ENCODE measurements at places on chromosomes 4 and X.

GRCh38 chr4:7161721-7162214 is 30.6 kb upstream of the SORCS2 start:
- peak; percentile 48 for DNase-seq

DNA sequence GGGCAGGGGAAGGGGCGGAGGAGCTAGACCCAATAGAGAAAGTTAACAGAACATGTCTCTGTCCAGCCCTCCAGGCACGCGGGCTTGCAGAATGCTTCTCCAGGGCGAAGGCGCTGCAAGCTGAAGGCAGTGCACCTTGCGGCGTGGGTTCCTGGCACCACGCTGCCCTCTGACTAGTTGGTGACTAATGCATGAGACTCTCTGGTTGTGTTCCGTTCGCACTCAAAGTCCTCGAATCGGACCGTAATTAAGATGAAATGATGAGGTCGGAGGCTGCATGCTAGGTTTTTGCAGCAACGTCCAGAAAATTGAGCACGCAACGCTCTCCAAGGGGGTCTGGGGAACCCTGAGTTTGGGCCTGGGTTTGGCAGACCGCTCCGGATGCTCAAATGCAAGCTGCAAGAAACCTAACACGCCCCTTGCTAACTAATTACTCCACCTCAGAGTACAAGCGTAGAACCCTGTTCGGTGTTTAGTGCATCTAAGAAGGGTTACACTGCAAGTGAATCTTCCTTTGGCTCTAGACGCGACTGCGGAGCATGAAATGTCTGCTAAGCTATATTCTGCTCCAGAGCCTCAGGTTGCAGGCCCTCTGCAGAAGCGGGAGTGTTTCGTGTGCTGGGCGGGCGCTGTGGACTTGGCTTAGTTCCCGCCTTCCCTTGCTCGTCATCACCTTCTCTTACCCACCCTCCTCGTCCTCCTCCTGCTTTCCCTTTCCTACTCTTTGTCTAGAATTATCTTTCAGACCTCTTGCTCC is 57.1 kb upstream of the NKAP start:
- no peak for DNase-seq

DNA sequence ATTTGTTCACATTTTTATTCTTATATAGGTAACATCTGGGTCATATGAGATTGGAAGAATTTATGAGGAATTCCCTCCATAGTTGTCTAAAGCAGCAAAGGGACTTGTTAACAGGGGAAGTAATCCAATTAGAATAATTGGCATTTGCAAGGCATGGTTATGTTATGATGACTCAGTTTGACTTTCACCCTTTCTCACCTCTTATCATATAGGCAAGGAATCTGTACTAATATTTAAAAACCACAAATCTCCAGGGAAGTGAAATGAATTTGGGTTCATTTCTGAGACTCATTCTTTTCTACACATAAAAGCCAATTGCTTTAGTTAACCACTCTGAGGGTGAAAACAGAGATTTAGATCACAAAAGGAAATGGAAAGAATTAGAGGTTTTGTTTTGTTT is 281.5 kb upstream of the DKK2 start:
- DNase-seq = no peak

GRCh38 chrX:96576368-96576767 is 108.3 kb upstream of the DIAPH2 start:
- DNase-seq = no peak

GRCh38 chr4:56871371-56871866 is 36.3 kb upstream of the REST start:
- DNase-seq = no peak

- DNase-seq = no peak
Observed at GRCh38 chr4:24515698-24516097, 68.7 kb downstream of the DHX15 start.

- DNase-seq = no peak
Observed at GRCh38 chr4:181909368-181909767, 333.8 kb upstream of the TENM3 start.

GRCh38 chr4:40461879-40462278 is 126.7 kb downstream of the CHRNA9 start:
- DNase-seq = no peak

DNA sequence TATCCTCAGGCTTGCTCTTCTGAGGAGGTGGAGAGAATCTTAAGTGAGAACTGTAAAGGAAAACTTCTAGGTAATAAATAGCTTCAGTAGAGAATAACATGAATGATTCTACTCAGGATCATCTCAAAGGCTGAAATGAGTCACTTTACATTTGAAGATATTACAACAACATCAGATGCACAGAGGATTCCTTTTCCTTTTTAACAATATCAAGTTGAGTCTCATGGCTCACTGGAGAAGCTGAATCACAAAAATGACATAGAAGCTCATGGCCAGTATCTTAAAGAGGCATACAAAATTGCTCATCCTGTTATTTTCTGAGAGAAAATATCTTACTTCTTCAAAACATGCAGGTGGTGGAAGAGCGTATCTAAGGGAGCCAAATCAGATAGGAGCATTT is 72.5 kb upstream of the EMCN start:
- DNase-seq = no peak

DNA sequence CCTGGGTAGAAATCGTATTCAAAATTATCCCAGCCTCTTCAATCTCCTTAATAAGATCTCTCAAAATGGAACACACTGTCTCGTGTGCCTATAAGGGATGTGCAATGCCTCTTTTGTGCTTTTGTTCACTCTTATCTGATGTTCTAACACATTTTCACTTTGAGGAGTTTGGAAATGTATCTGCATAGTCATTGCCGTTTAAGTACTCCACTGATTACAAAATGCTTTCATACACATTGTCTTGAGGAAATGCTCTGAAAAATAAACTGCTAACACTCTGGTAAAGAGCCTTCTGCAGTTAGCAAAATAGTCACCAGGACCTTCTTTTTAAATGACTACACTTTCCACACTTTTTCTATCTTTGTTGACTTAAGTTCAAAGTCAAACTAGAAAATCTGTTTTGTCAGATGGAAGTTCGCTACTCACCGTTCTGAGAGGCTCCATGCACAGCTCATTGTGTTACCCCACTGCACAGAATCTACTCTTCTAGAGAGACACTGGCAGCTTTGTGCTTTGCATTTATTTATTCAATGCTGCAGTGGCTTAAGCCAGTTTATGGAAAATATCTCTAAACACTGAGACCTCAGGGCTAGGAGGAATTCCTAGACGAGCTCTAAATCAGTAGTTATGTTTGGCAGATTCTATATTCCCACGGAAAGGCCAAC is 159.0 kb downstream of the CHIC2 start:
- DNase-seq = no peak

DNA sequence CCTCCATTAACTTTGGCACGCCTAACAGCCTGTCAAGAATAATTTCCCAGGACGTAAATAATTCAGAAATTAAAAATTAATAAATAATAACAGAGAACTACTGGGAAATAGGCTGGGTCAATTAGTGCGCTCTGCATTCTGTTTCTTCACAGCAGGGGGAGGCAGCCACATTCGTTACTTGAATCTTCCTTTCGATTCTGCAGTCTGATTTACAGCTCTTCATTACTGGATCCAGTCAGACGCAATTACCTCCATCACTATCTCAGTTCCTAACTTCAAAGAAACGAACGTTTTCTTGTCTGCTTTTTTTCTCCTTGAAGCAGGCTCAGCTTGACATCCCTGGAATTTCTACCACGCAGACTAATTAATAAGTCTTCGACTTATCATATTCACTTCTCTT is 9.0 kb upstream of the RPL34 start:
- DNase-seq = no peak

DNA sequence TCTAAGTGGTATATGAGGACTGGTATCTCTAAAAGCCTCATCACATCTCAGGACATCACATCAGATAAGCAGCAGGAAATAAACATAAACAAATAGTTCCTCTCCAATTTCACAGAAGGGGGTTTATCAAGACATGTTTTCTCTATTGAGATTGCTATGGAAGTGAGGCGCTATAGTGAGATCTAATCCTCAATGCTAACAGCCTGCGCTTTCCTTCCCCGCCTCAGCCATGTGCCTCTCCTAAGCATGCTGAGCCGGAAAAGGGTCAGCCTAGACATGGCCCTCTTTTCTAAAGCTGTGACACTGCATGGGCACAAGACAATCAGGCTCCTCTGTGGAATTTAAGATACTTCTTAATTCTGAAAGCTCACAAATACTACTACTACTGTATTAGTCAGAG is 286.1 kb downstream of the INPP4B start:
- DNase-seq = no peak

- no peak for DNase-seq
Observed at GRCh38 chrX:153761863-153762262, 2.2 kb upstream of the PLXNB3 start.

DNA sequence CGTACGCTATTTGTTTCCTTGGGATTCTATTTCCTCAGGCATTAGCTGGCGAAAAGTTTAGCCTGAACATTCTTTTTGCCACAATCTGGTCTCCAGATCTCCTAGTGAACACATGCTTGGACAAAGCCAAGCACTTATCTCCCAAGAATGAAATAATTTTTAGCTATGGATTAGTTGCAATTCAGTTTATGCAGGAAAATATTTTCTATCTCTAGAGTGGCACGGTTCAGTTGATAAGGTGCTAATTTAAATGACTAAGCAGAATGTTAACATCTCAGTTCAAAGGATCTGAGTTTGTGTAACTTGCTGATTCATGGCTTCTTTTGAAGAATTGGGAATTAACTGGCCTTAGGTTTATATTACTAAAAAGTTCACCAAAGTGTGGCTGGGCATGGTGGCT is 58.1 kb upstream of the JADE1 start:
- no peak for DNase-seq

- DNase-seq = no peak
Observed at GRCh38 chr4:55636656-55636999, 530 bp upstream of the NMU start.

DNA sequence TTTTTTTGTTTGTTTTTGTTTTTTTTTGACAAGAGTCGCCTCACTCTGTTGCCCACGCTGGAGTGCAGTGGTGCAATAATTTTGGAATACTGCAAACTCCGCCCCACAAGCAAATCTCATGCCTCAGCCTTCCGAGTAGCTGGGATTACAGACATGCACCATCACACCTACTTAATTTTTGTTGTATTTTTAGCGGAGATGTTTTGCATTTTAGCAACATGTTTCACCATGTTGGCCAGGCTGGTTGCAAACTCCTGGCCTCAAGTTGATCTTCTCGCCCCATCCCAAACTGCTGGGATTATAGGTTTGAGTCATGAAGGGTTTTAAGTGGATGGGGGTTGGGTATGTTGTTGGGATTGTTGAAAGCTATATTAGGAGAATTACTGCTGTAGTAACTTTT is 270.9 kb upstream of the LCORL start:
- no peak for DNase-seq

DNA sequence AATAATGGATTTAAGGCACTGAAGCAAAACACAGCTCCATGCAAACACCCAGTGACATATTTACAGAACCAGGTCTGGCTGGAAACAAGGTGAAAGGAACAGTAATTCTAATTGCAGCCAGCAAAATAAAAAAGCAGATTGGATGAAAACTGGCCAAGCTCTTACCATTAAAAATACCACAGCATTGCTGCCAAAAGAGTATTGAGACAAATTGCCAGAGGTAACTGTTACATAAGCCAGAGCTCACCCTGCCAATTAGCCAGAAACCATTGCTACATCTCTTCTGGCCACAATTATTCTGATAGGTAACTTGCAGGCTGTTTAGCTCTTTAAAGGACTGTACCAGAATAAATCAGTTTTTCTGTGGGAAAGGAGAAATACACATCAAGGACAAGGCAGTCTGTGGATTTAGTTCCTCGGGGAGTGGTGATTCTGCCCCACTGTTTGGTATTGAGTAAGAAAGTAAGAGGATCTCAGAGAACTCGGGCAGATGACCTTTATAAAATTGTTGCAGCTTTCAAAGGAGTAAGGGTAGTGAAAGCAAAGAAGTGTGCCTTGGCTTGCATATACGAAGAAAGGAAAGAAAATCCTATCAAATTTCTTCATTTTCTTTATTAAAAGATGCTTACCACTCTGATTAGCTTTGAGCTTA is 369.5 kb downstream of the PPP3CA start:
- DNase-seq = no peak

GRCh38 chr4:15805583-15806517 is 27.7 kb downstream of the CD38 start:
- DNase-seq = no peak

- DNase-seq = no peak
Observed at GRCh38 chr4:17103231-17103630, 204.8 kb upstream of the LDB2 start.
